NCI-H2081 treated with DMSO at 0.1 percent for 48 hours (cell line): ENCODE measurements at places on chromosomes 6 and 20.

GRCh38 chr6:161200610-161201370 lies 73.1 kb downstream of the AGPAT4 start:
- no peak for DNase-seq

DNA sequence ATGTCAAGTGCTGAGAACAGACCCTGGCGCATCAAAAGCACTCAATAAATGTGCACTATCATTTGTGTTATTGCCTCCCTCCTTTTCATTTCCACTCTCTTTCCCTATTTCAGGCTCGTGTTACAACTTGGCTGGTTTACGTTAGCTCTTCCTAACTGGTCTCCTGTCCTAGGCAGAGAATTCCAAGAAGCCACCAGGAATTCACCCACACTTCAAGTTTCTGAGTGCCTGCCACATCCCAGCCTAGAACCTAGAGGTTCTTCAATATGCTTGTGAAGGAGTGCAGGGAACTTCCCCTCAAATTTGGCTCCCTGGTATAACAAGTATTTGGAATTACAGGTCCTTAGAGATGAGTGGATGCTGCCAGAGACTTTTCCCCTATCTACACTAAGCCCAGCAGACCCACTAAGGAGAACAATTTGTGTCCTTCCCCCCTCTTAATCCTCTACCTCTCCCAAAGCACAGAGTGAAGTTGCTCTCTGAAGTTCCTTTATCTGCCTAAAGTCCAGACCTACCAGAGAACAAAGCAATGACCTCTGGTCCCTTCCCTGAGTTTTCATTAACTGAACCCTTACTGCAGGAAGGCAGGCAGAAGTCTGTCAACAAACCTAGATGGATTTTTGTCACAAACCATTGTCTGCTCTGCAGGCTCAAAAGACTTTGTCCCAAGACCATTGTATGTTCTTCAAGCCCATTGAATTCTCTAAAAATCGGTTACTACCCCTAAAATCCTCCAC lies 201.6 kb upstream of the JARID2 start:
- no peak for DNase-seq

DNA sequence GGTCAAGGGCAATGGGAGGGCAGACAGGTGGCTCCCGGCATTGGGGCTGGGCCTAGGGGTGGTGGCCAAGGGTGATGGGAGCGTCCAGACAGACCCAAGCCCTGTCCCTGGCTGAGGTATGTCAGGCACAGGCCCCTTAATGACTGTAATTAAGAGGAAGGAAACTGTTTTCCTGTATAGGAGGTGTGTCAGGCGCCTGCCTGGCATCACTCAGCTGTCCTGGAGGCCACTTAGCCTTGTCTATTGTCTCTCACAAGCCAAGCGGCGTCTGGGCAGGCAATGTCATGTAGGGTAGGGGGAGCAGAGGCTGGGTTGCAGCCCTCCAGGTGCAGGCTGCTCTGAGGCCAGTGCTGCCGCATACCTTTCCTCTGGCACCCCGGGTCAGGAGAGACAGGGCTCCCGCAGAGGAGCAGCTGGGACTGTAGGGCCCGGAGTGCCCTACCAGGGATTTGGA lies 3.9 kb upstream of the FAM83C start:
- DNase-seq: no peak

DNA sequence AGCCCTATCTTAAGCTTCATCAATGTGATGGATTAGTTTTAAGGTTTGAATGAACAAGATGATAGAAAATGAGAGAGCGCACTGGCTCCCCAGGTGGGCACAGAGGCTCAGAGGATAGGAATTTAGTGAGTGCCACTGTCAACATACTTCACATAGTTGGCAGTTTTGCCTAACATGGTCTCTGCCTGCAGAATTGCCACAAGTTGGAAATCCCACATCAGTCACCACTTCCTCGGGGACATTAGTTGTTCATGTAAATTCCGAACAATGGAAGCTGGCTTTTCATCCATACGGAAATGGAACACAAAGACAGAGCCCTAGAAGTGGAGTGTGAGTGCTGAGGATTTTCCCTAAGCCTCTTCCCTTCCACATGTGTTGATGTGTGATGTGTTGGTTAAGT lies 123.9 kb upstream of the PHACTR1 start:
- DNase-seq: no peak

DNA sequence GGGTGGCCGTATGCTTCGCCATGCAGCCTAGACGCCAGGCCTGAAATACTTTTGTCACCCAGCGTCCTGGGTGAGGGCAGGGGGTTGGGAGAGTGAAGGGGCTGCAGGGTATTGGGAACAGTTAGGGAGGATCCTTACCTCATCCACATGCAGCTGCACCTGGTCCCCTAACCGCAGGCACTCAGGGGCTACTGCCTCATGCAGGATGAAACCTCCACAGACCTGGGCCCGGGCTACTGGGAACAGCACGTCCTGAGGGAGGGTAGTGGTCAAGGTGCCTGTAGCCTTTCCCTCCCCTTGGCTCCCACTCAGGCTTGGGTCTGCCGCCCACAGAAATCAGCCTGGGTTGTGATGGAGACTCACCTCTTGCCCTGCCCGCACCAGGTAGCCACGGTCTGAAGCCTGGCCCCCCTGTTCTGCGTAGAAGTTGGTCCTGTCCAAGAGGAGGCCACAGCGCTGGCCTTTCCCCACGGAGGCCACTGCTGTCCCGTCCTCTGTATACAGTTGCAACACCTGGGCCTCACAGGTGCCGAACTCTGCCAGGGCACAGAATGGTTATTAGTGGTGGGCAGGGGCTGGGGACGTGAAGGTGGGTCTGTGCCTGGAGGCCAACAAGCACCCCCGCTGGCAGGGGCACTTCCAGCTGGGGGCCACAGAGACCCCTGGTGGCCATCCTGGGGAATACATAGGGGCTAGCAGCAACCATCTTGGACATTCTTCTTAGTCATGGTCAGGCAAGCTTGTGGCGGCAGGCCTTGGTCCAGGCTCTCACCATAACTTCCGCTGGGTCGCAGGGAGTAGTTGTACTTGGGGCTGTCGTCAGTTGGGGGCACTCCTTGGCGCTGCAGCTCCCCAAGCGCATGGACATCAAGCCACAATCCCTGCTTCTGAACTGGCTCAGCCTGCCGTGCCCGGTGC lies 8.6 kb downstream of the AARS2 start:
- no peak for DNase-seq
